HFFc6 (cell line): ENCODE measurements at places on chromosomes 2 and 18. TPM values are rescaled to one million over a fixed set of nuclear protein-coding genes. Genes with fewer than 3 reads are reported as not detected.

Gene MALL
- total RNA-seq: 23.1 to 38.1 TPM (median 35.1 TPM) in 3 replicates

Gene KCNE4
- 5.0 to 9.3 TPM (median 6.5 TPM) in 3 replicates for total RNA-seq

Gene KIAA2012
- 0.11 to 0.40 TPM (median 0.16 TPM) in 3 replicates for total RNA-seq

Gene UGT1A4
- not detected in 3 replicates for total RNA-seq

Gene NT5C1B
- not detected in 3 replicates for total RNA-seq

Gene RIF1
- total RNA-seq: 27.6 to 29.9 TPM (median 29.9 TPM) in 3 replicates

- no peak for DNase-seq
These were observed 98.2 kb downstream of the MRO start for GRCh38 chr18:50721451-50722120.

- DNase-seq: no peak
These were observed 647.5 kb downstream of the ARHGAP15 start for GRCh38 chr2:143776526-143777297.

DNA sequence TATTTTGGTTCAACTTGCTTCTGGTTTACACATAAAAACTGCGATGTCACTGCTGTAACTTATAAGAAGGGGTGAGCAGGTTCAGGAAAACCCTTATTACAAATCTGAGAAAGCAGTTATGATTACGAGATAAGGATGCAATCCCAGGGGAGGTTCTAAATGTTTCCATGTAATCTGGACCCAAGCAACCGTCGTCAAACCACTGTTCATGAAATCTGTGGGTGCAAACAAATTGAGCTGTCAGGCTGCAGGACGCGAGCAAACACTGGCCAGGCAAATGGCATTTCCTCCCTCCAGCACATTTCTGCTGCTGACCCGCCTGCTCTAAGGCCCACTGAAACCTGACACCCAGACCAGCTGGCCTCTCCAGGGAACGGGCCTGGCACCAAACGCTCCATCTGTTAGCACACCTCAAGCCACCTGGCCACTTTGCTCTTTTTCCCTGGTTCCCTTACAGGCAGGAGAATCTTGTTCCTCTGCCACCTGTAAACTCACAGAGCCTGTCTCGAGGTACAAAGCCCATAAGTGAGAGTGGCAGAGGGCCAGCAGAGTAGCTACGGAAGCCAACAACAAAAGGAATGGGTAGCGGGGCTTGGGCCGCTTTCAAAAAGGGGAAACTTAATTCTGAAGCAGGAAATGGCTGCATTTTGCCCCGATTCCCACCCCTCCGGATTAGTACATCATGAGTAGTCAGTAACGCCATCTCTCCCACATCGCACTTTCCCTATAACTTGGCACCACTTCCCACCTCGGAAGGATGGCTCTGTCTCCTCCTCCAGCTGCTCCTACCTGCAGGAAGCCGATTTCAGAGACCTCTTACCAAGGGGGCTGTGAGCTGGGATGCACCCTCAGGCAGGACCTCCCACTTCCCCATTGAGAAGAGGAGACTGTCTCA is 26.5 kb downstream of the CRACDL start:
- peak; percentile 68 for DNase-seq

GRCh38 chr2:126995621-126996377 is 97.1 kb downstream of the TEX51 start:
- DNase-seq: no peak

- no peak for DNase-seq
These were observed 82.8 kb upstream of the REV1 start for GRCh38 chr2:99572373-99573164.

DNA sequence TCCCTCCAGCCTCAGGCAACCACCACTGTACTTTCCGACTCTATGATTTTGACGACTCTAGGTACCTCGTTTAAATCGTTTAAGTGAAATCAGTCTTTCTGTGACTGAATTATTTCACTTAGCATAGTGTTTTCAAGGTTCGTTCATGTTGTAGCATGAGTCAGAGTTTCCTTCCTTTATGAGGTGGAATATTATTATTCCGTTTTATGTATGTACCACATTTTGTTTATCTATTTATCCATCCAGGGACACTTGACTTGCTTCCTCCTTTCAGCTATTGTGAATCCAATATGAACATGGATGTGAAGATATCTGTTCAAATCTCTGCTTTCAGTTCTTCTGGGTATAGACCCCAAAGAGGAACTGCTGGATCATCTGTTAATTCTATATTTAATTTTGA is 19.1 kb downstream of the IL1R2 start:
- DNase-seq: no peak

- DNase-seq: no peak
These were observed 790.9 kb downstream of the CNTNAP5 start for GRCh38 chr2:124816007-124816406.

GRCh38 chr2:131577812-131578211 is 50.1 kb downstream of the CCDC74A start:
- no peak for DNase-seq
